RWPE1 (cell line): ENCODE measurements at places on chromosomes 4 and X.
A peak's percentile ranks its signal among the peaks of the same experiment; 100 is the strongest.

DNA sequence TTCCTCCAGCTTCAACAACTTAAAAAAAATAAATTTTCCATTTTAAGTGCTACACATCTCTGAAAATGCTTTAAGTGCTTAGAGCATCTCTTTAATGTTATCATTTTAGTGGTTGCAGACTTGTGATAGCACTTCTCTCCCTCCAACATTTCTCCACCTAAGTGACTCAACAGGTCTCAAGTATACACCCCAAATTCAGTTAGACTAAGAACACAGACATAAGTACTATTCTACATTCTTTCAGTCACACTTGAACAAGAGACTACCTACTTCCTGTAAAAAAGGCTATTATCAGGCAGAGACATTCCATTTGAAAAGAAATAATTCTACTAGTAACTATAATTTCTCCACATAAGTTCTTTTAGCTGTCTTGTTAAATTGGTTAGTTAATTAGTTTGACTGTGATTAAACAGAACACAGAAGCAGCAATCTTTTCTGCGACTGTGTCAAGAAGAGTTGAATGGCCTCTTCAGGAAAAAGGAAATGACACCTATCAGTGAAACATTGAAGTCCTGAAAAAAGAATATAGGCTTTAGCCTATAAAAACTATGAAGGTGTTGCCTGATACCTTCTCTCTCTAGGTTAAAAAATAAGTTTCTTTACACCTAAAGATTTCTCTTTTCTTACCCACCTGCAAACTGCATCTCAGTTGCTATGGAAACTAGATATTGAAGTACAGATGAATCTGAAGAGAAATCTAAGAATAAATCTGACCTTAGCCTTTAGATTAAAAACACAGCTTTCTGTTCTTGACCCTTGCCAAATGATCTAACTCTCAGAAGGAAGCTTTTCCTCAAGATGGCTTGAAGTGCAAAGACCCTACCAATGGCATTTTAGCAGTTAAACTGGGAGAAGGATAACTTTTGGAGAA is 18.0 kb downstream of the NAF1 start:
- DNase-seq: no peak

- no peak for DNase-seq
Observed at GRCh38 chrX:3326681-3327080, 19.8 kb downstream of the MXRA5 start.

GRCh38 chrX:147736045-147736444 is 175.7 kb upstream of the FMR1 start:
- no peak for DNase-seq

GRCh38 chr4:8349664-8350236 is 80.2 kb downstream of the HTRA3 start:
- DNase-seq: no peak

DNA sequence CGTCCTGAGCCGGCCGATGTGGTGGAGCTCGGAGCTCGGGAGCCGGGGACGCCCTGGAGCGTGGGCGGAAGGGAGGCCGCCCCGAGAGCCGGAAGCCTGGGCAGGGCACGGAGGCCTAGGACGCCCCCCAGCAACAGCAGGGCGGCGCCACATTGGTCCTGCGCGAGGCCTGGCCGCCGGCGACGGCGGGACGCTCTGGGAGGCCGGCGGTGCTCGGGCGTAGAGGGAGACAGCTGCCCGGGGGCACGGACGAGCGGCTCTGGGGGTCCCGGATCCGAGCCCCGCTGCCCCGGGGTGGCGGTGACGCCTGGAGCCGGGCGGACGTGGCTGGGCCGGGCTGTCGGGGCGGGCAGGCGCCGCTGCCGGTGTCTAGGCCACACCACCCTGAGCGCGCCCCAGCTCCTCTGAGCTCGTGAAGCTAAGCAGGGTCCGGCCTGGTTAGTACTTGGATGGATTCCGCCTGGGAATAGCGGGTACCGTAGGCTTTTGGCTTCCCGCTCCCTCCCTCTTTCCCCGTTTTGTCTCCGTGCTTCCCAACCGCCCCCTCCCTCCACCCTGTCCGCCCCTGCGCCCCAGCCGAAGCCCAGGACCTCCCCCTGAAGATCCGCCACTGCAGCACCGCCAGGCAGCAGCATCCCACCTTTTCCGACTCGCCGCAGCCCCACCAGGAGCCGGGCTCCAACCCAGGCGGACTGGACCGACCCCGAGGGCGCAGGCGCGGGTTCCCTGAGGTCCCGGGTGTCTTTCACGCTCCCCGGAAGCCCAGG is 12.1 kb downstream of the FRG2 start:
- no peak for DNase-seq

- no peak for DNase-seq
Observed at GRCh38 chr4:96509039-96509741, 669.3 kb downstream of the PDHA2 start.

- DNase-seq: no peak
Observed at GRCh38 chr4:188876881-188877280, 737.6 kb downstream of the TRIML1 start.

GRCh38 chr4:6068986-6069385 is 50.8 kb upstream of the C4orf50 start:
- no peak for DNase-seq

DNA sequence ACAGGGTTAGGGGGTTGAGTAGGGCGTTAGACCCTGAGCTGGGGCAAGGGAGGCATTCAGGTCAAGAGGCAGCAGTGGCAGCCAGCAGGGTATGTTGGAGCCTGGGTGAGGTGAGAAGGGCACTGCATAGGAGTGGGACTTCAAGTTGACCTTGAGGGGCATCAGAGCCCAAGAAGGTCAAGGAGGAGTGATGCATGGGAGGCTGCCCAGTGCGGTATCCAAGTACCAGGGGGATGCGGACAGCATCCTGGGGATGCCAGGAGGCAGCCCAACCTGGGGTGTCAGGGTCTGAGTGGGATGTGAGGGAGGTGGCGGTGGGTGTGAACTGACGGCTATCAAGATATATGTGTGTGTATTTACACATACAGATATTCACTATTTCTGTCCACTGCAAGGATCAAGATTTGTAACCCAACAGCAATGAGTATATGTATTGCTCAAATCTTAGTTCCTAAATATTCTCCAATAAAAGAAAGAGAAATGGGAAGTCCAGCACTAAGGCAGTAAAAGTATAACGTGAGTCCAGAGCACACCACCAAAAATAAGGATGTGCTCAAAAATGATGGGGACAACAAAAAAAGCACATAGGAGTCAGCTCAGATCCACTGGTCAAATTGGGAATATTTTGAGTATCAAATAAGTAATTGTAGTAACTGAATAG is 9.8 kb upstream of the DCLK2 start:
- no peak for DNase-seq

DNA sequence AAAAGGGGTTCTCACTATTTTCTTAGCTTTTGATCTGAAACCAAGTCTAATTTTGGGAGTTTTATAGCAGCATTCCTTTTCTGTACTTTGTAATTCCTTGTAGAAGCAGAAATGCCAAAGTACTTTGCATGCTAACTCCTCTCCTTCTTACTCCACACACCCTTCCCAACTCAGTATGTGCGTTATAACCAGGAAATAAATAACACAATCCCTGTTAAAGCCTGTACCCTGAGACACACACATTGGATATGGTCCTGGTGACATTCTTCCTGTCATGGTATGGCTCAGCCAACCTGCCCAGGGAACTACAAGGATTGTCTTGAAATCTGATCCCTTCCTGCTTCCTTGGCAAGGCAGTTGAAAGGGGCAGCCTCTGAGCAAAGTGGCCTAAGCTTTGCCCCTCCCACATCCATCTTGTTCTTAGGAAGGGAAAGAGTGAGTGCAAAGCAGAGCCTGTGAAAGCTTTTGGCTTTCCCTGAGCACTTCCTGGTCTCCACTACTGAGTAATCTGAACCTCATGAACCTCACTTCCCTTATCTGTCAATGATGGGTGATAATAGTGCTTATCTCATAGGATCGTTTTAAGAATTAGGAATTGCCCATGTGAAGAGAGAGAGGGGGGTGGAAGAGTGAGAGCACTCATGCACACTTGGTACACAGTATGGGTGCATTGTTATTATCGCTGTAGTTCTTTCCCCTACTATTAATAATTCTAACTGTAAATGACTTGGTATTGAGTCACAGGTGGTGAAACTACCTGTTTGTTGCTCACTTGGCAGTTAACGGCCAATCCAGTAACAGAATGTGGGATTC is 109.3 kb downstream of the AFF2 start:
- DNase-seq: peak; percentile 8

- DNase-seq: no peak
Observed at GRCh38 chr4:73770917-73771316, 30.5 kb downstream of the CXCL8 start.

DNA sequence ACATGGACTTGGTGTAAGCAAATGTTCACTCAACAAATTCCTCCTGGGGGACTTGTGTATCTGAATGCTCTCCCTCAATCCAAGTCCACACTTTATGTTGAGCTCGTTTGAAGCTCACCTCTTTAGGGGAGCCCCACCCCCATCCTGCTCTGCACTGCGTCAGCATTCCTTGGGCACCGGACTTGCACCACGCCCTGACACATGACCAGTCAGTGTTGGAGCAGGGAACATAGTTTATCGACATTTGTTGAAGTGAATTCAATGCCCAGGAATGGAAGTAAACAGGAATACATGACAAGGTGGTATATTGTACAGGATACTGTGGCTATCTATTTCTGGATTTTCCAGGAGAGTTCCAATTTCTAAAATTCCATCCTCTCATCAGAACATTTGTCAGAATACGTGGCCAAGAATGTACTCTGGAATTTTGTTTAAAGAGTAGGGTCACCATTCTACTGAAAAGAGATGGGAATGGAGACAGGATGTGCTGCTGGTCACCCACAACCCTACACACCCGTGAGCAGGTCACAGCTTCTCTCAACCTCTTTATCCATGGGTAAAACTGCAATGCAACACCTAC is 60.0 kb upstream of the LNX1 start:
- DNase-seq: peak; percentile 46

GRCh38 chr4:24210332-24210902 is 320.6 kb upstream of the PPARGC1A start:
- DNase-seq: peak; percentile 57

DNA sequence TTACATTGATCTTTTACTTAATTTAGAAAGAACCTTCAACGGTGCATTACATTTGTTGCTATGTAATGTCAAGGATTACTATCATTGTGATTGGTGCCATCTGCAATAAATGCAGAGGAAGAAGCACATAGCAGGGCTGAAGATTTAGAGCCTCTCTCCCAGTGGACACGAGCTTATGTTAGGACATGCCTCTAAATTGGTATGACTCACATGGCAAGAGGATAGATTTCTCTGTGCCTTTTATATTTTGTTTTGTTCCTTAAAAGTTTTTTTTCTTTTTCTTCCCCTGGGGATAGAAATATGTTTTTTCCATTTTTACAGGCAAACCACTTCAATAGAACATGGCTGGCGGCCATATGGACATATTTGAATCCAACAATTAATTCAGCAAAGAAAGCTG is 205.0 kb upstream of the HAND2 start:
- no peak for DNase-seq

GRCh38 chrX:49039598-49040375 is 3.4 kb downstream of the TFE3 start:
- DNase-seq: peak; percentile 74

GRCh38 chr4:139556724-139557555 is 921 bp upstream of the SETD7 start:
- peak; percentile 37 for DNase-seq

GRCh38 chr4:171565130-171565788 is 247.9 kb upstream of the GALNTL6 start:
- DNase-seq: no peak

DNA sequence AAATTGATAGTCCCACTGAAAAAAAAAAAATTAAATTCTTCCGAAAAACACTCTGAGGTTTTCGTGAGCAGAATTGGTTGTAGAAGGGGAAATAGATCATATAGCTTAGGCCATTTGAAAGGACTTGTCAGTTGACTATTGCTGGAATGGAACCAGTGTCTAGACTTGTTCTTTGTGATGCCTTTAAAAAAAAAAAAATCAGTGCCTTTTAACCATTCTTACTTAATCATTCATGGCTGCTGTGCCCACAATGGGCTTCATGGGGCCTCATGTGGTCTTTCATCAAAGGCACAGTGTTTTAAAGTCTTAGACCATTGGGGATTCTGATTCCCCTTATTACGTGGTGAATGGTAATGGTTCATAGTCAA is 139.3 kb downstream of the AFF1 start:
- no peak for DNase-seq
